ENCODE measurements at places on chromosomes 6 and 20.

DNA sequence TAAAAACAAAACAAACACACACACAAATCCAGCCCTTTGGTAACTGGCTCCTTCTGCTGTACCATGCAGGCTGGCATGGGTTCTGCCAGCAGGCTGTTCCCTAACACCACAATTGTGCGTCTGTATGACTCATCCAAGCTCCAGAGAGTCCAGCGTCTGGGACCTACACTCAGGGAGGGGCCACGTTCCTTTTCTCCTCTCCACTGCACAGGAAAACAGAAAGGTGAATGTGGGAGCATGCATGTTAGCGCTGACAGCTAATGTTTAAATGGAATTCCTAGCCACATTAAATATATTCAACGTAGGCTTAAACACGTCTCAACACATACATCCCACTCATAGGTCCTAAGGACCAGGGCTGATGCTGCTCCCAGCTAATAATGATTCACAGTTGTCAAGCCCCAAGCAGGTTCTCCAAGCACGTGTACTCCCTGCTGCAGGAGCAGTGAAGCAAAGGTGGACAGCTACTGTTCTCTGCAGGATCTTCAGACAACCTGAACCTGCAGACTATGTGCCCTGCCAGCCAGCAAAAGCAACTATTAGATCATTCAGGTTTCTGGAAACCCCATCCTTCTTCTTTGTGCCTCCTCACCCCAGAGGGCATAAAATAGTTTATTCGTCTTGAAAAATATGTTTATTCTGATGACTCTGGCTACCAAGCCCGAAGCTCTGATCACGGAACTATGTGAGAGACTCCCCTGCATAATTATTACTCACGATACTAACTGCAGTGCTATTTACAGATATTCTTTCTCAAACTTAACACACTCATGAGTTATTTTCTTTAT lies 20.9 kb downstream of the MAP1LC3A start:
- DNase-seq, result no peak

DNA sequence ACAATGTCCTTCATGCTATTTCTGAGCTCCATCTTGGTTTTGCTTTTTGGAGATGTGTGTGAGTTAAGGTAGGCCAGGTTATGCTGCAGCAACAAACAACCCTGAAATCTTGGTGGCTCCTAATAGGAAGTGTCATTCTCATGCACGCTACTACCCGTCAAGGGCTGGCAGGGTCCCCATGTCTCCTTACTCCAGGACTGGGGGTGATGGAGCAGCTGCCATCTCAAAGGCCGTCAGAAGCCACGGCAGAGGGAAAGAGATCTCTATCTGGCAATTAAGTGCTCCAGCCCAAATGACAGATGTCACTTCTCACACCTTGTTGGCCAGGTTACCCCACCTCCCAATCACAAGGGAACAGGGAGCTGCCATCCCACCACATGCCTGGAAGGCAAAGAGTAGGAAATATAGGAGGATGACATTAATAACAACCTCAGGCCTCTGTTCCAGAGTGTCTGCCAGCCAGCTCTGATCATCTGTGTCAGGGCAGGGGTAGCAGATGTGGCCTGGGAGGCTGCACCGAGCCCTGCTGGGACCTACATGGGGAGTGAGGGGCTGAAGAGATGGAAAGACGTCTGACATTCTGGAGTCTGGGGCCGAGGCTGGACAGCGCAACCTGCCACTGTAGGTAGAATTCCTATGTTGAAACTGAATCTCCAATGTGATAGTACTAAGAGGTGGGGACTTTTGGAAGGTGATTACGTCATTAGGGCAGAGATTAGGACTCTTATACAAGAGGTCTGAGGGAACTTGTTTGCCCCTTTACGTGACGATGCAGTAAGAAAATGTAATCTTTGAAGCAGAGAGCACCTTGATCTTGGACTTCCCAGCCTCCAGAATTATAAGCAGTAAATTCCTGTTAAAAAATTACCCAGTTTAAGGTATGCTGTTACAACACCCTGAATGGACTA lies 4.8 kb upstream of the SDCBP2 start:
- no peak for DNase-seq

DNA sequence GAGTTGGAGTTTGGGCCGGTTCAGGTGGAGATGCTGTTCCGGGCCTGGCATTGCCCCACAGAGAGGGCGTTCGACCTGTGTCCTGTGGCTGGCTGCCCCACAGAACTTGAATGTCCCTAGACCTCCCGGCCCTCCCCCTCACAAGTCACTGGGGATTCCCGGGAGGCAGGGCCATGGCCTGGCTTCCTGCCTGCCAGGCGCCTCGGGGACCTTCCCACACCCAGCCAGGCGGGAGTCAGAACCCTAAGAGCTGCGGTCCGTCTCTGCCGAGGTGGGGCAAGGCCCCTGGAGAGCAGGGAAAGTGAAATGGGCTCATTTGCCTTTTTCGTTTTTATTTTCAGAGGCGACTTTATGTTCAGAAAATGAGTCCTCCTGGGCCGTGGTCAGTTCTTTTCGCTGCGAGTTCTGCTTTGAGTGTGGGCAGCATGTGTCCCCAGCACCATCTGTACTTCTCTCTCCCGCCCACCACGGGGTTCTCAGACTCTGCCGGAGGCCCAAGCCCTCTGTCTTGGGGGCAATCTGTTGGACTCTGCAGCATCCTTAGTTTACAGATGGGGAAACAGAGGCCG lies 8.5 kb downstream of the RBM38 start:
- DNase-seq, result no peak

GRCh38 chr6:107787589-107787960 lies 36.5 kb downstream of the SCML4 start:
- no peak for DNase-seq

DNA sequence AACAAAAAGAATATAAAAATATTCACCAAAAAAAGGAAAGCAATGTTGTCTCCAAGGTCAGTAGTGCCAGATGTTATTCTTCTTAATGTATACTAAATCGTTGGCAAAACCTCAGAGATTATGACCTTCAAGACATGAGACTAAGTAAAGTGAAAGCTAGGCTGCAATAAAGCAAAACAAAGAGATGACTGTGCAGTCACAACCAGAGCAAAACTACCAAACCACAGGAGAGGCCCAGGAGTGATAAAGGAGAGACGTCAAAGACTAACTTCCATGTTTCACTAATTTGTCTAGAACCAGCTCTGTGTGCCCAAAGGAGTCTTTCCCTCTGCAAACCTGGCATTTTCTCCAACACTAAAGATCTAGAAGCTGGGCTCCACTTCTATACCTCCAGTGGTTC lies 155.9 kb upstream of the POU3F2 start:
- no peak for DNase-seq

DNA sequence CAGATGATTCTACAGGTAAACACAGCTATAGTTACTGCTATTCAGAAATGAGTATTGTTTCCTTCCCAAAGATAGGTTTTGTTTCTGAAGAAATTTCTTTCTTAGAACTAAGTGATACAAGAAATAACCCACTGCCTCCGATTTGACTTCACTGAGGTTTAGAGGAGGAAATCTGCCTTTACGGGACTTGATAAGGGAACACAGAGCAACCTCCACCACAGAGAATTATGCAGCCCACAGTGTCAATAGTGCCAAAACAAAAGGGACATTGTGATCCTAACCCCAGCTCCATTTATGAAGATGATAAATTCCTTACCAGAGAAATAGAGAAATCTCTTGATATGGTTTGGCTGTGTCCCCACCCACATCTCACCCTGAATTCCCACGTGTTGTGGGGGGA lies 164.6 kb downstream of the ZNF217 start:
- no peak for DNase-seq

GRCh38 chr20:62733526-62733842 lies 24.8 kb downstream of the NTSR1 start:
- no peak for DNase-seq

DNA sequence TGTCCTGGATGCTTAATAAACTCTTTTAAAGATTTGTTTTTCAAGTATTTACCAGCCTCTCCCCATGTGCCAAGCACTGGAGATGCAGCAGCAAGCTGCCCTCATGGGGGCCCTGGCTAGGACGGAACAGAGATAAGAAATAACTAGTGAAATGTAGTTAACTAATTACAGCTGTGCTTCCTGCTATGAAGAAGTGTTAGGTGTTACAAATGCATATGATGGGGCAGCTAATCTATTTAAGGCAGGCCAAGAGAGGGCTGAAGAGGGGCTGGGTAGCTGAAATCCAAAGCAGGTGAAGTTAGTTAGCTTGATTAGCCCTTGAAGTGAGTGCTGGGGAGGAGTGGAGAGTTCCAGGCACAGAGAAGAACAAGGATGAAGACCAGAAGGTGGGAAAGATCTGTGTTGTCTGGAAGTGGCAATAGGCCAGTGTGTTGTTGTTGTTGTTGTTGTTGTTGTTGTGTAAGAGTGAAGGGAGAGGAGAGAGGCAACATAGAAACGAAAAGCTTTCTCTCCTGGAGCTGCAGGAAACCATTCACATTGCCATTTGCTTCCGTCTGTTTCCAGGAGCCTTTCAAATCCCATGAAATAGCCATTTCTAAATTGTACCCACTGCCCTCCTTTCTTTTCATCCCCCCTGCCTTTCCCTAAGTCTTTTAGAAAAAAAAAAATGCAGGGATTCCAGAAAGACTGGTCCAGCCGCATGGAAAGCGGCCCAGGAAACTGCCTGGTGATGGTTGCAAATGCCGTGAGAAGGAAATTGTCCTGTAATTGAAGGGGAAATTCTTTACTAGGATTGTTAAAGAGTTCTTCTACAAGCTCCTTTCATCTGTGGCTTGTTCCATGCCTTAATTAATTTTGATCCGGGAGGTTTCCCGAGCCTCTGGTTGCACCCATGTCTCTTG lies 119.6 kb downstream of the TFAP2C start:
- DNase-seq, result no peak

GRCh38 chr6:16698162-16698533 lies 63.1 kb downstream of the ATXN1 start:
- DNase-seq, result no peak

DNA sequence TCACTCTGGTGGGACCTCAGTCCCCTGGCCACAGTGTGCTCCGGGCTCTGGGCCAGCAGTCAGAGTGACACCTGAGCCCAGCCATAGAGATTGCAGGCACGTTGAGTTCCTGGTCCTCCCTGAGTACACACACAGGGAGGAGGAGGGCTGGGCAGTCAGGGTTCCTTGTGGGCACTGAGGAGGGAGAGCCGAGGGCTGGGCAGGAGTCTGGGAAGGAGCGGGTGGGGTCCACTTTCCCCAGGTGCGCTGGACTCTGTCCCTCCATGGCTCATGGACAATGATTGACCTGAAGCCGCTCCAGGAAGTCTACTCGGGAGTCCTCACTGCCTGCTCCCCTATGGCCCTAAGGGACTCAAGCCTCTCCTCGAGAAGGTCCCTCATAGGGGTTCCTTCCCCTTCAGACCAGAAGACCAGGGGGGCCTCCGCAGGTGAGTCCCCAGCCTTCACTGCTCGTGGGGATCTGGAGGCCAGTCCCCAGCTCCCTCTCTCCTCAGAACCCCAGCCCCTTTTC lies 1.1 kb downstream of the SLC44A4 start:
- no peak for DNase-seq

DNA sequence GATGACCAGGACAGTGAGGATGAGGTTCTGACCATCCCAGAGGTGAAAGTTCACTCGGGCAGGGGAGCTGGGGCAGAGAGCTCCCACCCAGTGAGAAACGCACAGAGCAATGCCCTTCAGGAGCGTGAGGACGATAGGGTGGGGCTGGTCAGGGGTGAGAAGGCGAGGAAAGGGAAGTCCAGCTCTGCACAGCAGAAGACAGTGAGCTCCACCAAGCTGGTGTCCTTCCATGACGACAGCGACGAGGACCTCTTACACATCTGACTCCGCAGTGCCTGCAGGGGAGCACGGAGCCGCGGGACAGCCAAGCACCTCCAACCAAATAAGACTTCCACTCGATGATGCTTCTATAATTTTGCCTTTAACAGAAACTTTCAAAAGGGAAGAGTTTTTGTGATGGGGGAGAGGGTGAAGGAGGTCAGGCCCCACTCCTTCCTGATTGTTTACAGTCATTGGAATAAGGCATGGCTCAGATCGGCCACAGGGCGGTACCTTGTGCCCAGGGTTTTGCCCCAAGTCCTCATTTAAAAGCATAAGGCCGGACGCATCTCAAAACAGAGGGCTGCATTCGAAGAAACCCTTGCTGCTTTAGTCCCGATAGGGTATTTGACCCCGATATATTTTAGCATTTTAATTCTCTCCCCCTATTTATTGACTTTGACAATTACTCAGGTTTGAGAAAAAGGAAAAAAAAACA lies 16.6 kb upstream of the SLC22A1 start:
- DNase-seq, result no peak

DNA sequence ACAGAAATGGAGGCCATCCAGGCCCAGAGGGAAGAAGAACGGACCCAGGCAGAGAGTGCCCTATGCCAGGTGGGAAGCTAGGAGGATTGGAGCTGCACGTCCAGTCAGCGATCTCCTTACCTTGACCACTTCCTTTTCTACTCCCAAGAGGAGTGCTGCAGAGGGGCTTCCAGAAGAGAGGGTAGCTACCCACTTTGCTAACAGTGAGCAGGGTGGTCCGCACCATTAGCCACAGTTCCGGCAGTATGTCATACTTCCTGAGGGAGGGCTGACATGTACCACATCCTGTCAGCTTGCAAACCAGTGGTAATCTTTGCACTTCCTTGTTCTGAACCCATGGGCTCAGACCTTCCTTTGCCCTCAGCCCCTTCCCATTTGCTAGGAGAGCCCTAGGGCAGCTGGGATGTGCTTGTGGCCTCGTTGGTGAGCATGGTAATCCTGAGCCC lies 35.4 kb downstream of the CEP250 start:
- peak; percentile 37 for DNase-seq

- DNase-seq, result no peak
Measured at GRCh38 chr20:14142171-14142570, 146.9 kb downstream of the MACROD2 start.

DNA sequence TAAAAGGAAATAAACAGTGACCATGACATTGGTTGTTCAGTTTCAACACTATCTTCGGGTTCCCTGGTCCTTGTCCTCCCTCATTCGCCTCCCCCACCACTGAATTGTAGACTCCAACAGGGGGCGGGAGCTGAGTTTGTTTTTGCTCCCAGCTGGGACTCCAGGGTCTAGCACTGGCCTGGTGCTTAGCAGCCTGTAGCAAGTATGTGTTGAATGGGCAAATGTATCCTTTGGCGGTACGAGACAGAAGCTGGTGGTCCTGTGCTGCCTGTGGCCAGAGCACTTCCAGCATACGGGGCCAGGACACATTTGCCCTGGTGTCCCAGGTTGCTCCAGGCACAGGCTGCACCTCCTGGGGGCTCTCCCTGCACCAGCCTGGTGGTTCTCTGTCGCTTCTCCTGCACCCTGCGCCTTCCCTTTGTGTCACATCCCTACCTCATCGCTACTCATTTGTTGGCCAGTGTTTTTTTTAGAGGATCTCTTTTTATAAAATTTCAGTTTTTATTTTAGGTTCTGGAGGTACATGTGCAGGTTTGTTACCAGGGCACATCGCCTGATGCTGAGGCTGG lies 40.1 kb downstream of the PHACTR3 start:
- DNase-seq, result no peak

DNA sequence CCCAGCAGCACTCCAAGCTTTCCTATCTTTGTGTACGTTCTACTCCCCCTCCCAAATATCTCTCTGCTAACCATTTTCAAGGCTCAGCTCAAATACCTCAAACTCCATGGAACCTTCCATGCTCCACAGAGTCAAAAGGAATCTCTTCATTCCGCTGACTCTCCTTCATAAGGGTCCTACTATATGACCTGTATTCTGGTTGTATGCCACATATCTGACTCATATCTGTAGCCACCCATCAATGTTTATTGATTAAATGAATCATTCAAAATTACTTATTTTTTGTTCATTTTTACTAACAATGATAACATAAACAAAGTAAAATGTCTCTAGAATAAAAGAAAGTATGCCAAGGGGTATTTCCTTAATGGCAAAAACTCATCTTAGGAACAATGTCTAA lies 123.2 kb downstream of the ARHGAP18 start:
- DNase-seq, result no peak

- DNase-seq, result no peak
Measured at GRCh38 chr6:169746556-169746955, 4.8 kb downstream of the DYNLT2 start.

GRCh38 chr6:118102401-118102800 lies 195.3 kb downstream of the SLC35F1 start:
- DNase-seq, result no peak

Data from stimulated activated CD8-positive, alpha-beta memory T cell treated with anti-CD3 and anti-CD28 coated beads, Interleukin-4, amount 100 ng/mL, for 1 hour (primary cell).